ENCODE measurements at places on chromosomes 7 and 10. TPM values are rescaled to one million over a fixed set of nuclear protein-coding genes. Genes with fewer than 3 reads are reported as not detected.

The GLI3 gene
- 34.9 TPM for total RNA-seq

The ABCB1 gene
- 2.3 TPM for total RNA-seq

- no peak overlapping the region for H3K27ac ChIP-seq
- H3K36me3 ChIP-seq: peaks cover 3% of the 10 kb centered on the region
- no peak for DNase-seq
- no peaks in the 10 kb centered on the region for H3K27me3 ChIP-seq
- H3K4me1 ChIP-seq: peaks cover 2% of the 10 kb centered on the region
Observed at GRCh38 chr10:91253300-91253699, 32.8 kb downstream of the PCGF5 start.

GRCh38 chr10:13990392-13990805 is 340.3 kb downstream of the FRMD4A start:
- no peaks in the 10 kb centered on the region for H3K27me3 ChIP-seq
- no peak overlapping the region for H3K27ac ChIP-seq
- no peaks in the 10 kb centered on the region for H3K36me3 ChIP-seq
- H3K4me3 ChIP-seq: no peak overlapping the region
- peaks cover 2% of the 10 kb centered on the region for H3K4me1 ChIP-seq

Measured in aorta (tissue), 5 donors.